Activated CD4-positive, alpha-beta memory T cell treated with anti-CD3 and anti-CD28 coated beads for 36 hours (primary cell): ENCODE measurements at places on chromosomes 1 and 21. TPM values are rescaled to one million over a fixed set of nuclear protein-coding genes. Genes with fewer than 3 reads are reported as not detected.

Gene OPRD1
- total RNA-seq: not detected

Gene OR2M5
- not detected for total RNA-seq

Gene FNDC10
- total RNA-seq: 1.5 TPM

Gene TNFRSF1B
- 201 TPM for total RNA-seq

DNA sequence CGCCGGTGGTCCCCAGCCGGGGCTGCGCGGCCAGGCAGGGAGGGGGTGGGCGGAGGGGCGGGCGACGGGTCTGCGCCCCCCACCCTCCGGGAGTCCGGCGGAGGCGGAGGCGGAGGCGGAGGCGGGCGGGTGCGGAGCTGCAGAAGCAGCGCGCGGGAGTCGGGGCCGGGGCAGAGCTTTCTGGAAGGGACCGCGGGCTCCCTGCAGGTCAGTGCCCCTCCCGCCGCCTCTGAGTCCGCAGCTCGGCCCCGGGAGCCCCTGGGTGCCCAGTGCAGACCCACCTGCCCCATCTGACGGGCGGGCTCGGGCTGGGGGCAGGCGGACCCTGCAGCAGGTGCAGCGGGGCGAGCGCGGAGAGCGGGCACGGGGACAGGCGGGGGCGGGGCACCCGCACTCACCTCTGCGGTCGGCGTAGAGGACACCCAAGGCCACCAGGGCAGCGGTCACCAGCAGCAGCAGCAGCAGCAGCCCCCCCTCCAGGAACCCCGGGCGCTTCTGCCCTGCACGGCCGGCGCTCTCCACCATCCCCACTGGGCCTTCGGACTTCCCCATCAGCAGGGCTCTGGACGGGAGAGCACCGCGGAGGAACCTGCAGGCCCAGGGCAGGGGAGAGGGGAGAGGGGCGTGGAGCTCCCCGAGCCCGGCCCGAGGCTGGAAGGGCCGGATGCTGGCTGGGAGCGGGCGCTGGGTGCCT, 3.7 kb downstream of the MMEL1 start:
- DNase-seq: no peak

DNA sequence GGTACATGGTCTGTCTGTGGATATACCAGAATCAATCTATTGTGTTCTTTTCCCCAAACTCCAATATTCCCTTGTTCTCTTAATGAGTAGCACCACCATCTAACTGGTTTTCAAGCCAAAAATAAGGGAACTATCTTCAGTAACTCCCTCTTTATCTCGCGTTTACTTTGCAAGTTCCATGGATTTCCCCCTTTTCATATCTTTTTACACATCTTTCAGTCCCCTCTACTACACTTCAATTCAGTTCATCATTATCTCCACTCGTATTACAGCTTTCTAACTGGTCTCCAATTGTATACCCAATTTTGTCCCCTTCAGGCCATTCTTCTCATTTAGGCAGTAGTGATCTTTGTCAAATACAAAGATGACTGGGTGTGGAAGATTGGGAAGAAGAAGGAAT, 4.1 kb upstream of the TMCO1 start:
- DNase-seq: no peak

GRCh38 chr1:184409011-184409410, 22.2 kb downstream of the C1orf21 start:
- DNase-seq: no peak

DNA sequence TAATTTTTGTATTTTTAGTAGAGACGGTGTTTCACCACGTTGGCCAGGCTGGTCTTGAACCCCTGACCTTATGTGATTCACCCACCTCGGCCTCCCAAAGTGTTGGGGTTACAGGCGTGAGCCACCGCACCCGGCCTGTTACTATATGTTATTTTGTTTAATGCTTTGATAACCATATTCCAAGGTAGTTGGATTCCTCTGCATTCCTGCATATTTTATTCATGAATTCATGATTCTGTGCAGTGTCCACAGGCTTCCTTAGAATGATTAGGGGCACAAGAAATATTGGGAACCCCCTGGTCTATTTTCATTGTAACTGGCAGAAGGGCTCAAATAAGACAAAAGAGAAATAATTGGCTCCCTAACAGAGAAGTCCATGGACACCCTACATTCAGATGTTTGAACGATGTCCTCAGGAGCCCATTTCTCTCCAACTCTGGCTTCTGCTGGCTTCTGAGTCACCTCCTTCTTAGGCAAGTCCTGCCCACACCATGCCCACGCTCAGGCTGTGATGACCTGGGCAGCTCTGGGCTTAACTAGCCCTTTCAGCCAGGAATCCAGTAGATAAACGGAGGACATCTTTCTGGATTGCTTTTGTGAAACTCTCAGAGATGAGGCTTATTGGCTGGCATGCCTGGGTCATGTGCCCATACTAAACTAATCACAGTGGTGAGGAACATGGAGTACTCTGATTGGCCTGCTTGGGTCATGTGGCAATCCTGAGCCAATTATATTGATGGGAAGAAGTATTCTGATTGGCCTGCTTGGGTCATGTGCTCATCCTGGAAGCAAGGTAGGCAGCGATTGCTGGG, 32.6 kb downstream of the TNFRSF8 start:
- DNase-seq: no peak

DNA sequence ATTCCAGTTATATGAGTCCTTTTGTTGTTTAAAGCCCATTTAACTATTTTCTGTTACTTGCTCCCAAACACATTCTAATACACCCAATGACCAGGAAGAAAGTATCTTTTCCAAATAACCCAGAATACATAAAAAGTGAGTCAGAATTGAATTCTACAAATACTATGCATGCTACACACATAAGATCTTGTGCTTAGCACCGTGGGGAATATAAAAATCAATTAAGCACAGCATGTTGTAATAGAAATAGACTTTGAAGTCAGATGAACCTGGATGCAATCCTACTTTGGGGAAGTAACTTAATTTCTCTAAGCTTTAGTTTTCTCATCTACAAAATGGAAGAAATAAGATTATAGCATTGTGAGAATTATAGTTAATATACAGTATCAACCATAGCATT, 40.5 kb upstream of the MUTYH start:
- no peak for DNase-seq

- no peak for DNase-seq
These were observed 9.7 kb downstream of the ZNF692 start for GRCh38 chr1:248849152-248849551.

GRCh38 chr1:211630236-211631081, 45.0 kb downstream of the NEK2 start:
- DNase-seq: no peak

DNA sequence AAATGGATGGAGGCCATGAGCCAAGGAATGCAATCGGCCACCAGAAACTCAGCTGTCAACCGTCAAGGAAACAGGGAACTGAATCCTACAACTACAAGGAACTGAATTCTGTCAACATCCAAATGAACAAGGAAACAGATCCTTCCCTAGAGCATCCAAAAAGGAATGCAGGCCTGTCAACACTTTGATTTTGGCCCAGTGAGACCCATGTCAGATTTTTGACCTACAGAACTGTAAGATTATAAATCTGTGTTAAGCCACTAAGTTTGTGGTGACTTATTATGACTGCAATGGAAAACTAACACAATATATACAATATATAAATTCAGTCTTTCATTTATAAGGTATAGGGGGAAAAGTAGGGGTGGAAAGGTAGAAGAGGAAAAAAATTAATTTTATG, 55.3 kb downstream of the SHCBP1L start:
- no peak for DNase-seq

- DNase-seq: no peak
These were observed 148.6 kb downstream of the GRIK3 start for GRCh38 chr1:36885540-36886357.
